RWPE1 (cell line): ENCODE measurements at places on chromosomes 6 and 20.

DNA sequence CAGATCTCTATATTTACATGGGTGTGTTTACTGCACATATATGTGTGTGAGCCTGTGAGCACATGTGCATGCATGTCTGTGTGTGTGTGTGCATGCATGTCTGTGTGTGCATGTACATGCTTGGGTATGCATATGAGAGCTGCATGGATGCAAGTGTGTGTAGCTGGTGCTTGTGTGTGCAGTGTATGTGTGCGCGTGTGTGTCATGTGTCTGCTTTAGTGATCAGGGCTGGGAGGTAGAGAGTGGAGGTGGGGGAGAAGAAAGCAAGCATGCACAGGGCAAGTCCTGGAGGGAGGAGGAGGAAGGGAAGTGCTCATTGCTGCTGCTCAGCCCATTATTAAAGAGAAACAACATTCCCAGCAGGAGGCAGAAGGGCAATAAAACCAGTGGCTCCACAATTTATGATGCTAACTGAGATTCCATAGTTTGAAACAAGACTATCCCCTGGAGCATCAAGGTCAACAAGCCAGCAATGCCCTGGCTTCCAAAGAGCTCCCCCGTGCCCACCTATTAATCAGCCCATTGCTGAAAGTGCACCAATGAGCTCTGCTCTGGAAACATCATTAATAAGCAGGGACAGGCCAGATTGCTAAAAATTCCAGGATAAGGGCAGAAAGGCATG, 414.0 kb downstream of the MAFB start:
- no peak for DNase-seq

GRCh38 chr6:143539106-143539505, 27.6 kb upstream of the FUCA2 start:
- DNase-seq: no peak

GRCh38 chr6:3732345-3733141, 19.0 kb downstream of the PXDC1 start:
- DNase-seq: peak; percentile 68

DNA sequence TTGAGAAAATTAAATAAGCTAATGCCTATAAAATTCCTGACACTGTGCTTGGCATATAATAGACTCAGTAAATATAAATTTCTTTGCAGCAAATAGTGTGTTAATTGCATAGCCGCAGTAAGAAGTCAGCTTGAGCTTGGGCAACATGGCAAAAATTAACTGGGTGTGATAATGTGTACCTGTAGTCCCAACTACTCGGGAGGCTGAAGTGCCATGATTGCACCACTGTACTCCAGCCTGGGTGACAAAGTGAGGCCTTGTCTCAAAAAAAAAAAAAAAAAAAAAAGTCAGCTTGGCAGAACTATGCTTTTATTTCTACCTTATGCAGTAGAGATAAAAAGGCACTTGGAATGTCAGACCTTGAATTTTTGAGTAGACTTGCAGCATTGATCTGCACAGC, 121.8 kb downstream of the AKAP7 start:
- DNase-seq: no peak

DNA sequence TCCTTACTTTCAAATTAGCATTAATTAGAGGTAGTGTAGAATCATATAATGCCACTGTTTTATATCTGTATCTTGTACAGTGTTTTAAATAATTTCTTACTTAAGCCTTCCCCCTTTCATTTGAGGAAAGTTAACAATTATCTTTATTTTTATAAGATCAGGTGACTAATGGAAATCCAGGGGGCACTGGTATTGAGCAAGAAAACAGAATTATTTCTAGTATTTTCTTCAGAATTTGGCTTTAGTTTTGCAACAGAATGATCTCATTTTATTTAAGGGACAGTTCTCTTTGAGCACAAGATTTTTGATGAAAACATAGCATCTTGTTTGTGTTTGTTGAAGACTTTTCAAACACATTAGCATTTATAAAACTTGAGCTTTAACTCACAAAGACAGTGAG, 55.9 kb downstream of the RNF217 start:
- DNase-seq: no peak

- no peak for DNase-seq
Observed at GRCh38 chr6:138592749-138593123, 93.4 kb upstream of the NHSL1 start.

GRCh38 chr6:31083742-31084354, 28.5 kb downstream of the C6orf15 start:
- no peak for DNase-seq

GRCh38 chr6:116369964-116370759, 585 bp upstream of the DSE start:
- DNase-seq: no peak

DNA sequence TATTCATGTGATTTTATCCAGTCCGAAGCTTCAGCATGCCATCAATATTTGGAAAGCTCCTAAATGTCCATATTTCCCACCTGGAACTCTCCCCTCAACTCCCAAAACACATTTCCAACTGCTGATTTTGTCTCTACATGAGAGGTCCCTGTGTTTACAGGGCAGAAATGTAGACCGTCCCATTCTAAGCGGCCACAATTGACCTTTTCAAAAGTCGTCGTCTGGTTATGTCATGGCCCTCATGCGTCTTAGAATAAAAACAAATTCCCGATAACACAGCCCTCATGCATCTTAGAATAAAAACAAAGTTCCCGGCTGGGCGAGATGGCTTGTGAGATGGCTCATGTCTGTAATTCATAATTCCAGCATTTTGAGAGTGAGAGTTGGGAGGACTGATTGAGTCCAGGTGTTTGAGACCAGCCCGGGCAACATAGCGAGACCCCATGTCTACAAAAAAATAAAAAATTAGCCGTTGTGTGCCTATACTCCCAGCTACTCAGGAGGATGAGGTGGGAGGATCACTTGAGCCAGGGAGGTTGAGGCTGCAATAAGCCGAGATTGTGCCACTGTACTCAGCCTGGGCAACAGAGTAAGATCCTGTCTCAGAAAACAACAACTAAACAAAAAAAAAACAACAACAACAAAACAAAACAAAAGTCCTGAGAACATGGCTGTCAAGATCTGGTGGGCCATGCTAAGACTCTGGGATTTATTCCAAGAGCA, 6.4 kb upstream of the ZNF217 start:
- DNase-seq: no peak

GRCh38 chr6:19269341-19269898, 567.8 kb upstream of the ID4 start:
- DNase-seq: no peak

DNA sequence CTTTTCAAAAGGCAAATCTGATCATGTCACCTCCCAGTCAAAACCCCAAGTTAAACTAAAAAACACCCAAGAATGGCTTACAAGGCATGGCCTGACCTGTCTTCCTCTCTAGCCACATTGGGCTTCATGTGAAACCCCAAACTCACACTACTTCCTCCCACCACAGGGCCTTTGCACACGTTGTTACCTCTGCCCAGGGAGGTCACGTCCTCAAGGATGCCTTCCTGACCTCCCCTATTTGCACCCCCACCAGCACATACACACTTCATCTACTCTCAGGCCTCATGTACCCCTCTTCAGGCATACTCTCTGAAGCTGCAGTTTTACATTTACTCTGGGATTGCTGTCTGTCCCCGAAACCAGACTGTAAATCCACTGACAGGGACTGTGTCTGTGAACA, 6.1 kb downstream of the EZR start:
- no peak for DNase-seq

DNA sequence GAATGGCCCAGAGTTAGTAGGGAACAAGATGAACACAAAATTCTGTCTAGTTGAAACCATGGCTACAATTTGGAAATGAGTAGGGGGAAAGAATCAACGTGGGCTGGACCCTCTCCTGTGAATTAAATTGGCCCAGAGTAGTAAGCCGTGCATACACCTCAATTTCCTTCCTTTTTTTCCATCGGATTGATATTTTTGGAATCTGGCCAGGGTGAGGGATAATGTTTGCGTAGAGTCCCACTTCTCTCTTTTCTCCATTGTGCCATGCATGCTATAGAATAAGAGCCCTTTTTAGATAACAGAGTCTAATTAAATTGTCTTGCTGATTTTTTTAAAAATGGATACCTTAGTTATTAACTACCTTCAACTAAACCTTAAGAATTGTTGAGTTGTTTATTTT, 35.2 kb downstream of the XRN2 start:
- no peak for DNase-seq

- DNase-seq: no peak
Observed at GRCh38 chr6:160190973-160191372, 67.6 kb downstream of the SLC22A2 start.

- DNase-seq: no peak
Observed at GRCh38 chr6:146896062-146896813, 297.5 kb downstream of the ADGB start.

DNA sequence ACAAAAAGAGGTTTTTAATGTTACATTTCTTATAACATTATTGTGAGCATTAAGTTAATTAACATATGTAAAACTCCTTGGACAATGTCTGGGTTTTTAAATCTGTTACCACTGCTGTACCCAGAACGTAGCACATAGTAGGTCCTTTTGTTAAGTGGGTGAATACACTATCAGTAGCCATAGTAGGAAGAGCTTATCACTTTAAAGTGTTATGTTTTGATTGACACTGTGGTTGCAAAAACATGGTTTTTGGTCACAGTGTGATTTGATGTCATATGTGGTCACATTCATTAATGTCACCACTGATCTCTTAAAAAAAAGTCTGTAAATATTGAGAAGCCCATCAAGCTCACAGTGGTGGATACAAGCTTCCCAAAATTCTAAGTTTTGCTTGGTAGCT, 160.7 kb downstream of the PLCB1 start:
- no peak for DNase-seq

DNA sequence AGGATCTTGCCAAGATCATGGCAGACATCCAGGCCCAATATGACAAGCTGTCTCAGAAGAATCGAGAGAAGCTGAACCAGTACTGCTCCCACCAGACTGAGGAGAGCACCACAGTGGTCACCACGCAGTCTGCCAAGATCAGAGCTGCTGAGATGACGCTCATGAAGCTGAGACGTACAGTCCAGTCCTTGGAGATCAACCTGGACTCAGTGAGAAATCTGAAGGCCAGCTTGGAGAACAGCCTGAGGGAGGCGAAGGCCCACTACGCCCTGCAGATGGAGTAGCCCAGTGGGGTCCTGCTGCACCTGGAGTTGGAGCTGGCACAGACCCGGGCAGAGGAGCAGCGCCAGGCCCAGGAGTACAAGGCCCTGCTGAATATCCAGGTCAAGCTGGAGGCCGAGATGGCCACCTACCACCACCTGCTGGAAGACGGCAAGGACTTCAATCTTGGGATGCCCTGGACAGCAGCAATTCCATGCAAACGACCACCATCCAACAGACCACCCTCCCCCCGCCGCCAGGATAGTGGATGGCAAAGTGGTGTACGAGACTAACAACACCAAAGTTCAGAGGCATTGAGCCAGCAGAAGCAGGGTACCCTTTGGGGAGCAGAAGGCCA, 44.7 kb upstream of the GRM4 start:
- DNase-seq: no peak

- DNase-seq: peak; percentile 3
Observed at GRCh38 chr6:107491138-107491609, 1.3 kb downstream of the SOBP start.

GRCh38 chr6:127342296-127342945, 988 bp downstream of the ECHDC1 start:
- DNase-seq: no peak

- no peak for DNase-seq
Observed at GRCh38 chr6:129267028-129267427, 384.1 kb downstream of the LAMA2 start.

DNA sequence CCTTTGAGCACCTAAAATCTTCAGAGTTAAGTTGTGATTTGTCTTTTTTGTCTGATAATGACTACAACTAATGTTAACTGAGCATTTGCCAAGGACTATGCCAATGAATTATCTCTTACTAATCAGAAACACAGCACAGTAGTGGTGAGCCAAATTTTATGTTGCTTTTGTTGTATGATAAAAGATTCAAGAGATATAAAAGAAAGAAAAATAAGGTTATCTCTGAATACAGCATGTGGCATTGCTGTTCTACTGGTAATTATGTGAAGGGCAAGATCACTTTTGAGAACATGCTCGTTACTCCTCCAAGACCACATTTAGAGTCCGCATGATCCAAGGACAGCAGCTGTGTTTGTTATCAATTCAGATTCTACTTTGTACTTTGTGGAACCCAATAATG, 133.4 kb upstream of the MYLIP start:
- no peak for DNase-seq

DNA sequence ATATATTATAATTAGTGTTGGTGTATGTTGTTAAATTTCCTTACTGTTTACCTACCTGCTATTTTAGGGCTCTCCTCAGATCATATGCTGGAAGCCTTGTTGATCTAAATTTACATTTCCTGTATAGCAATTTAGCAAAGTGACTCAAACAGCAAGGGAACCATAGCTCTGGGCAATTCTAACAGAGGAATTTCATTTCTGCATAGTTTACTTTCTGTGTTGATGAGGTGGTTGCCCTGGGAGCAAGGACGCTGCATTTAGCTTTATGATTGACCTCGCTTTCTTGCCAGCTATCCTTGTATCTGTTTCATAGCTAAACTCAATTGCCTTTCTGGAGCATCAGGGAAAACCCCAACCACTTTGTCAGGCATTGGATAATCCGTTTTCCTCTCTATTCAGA, 810.8 kb downstream of the GRIK2 start:
- no peak for DNase-seq

DNA sequence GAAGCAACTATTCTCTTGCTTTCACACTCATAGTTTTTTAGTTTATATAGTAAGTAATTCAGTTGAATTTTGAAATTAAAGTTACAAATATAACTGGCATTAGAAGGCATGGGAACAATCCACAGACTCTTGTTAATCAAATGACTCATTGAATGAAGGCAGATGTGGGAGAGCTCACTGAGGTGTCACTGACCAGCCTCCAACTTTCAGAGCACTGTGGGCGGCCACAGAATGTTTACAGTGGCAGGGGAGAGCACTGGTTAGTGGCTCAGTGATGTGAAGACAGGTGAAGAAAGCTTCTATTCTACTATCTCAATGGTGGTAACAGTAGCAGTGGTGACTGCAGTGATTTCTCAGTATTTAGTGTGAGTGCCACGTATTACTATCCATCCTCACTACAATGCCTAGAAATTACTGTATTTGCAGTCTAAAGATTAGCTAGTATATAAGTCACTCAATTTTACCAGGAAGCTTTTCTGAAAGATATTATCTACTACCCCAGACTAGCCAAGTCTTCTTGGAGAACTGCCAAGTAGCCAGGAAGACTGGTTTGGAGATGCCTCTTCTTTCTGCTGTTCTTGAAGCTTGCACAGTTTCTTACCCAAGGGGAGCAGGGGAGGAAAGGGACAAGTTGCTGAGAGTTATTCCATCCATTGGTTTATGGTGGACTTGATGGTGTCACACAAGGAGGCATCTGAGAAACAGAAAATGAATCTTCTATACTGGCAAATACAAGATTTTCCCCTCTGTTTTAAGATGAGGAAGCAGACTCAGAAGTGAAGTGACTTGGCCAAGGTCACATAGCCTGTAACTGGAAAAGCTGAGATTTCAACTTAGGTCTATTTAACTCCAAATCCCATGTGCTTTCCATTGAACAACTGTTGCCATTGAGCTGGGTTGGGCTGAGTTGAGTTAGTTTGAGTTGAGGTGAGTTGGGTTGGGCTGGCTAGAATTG, 231.2 kb downstream of the ANKRD60 start:
- peak; percentile 64 for DNase-seq
